Fibroblast of skin of right quadriceps (primary cell): ENCODE measurements at places on chromosomes 11 and 22.

DNA sequence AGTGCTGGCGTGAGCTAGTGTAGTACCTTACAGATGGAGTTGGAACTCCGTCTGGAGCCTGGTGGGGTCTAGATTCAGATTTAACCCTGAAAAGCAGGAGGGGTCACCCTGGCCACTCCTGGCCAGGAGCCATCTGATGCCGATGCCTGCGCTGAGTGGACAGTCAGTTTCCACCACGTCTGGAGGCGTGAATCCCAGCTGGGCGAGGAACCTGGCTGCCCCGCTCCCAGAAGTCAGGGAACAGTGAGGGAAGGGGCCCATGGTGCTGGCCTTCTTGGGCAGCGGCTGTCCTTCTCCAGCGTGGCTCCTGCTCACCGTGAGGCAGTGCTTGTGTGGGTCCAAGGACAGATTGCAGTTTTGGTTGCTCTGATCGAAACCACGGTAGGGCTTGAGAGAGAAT is 76.3 kb downstream of the PARVB start:
- no peak for DNase-seq

GRCh38 chr11:662689-663274 is 25.7 kb downstream of the DRD4 start:
- peak; percentile 17 for DNase-seq

DNA sequence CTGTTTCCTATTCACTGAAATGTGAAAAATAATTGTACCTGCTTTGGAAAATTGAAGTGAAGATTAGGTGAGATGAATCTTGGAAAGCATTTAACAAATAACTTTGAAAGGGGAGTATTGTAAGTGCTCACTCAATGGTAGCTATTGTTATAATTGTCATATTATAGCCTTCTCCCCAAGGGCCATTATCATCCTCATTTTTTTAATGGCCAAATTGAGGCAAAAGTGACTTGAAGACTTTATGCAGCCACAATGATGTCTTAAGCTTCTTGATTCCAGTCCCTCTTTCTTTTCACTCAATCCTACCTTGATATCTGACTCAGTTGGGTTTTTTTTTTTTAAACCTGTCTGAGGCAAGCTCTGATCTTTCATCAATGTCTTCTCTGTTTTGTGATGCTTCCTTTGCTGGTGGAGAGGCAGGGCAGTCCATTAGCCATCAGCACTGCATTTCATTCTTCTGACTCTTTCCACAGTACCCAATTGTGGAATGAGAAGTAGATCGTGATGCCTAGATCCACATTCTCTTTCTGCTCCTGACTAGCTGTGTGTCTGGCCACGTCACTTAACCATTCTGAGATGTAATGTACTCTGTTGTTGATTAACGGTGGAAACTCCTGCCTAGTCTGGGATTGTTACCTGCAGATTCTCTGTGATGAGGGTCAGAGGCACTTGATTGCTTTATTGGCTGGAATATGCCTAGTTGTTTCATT is 101.4 kb downstream of the DBX1 start:
- DNase-seq, result no peak

DNA sequence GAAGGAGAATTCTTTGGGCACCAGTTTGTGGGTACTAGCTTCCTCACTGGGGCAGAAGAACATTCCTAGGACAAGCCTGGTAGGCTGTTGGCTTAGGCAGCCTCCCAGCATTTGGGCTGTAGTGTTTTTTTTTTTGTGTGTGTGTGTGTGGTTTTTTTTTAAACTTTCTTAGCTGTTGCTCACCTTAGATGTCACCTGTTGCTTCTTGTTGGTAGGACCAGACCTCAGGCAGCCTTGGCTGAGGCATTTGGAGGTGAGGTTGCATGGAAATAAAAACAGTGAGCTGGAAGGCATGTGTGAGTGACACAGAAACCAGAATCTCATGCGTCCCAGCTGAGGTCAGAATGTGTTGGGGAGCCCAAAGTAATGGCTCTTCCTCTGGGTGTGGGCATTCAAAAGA is 21.3 kb downstream of the AMPD3 start:
- DNase-seq, result no peak

GRCh38 chr11:62926680-62927455 is 5.7 kb upstream of the CHRM1 start:
- DNase-seq, result no peak

DNA sequence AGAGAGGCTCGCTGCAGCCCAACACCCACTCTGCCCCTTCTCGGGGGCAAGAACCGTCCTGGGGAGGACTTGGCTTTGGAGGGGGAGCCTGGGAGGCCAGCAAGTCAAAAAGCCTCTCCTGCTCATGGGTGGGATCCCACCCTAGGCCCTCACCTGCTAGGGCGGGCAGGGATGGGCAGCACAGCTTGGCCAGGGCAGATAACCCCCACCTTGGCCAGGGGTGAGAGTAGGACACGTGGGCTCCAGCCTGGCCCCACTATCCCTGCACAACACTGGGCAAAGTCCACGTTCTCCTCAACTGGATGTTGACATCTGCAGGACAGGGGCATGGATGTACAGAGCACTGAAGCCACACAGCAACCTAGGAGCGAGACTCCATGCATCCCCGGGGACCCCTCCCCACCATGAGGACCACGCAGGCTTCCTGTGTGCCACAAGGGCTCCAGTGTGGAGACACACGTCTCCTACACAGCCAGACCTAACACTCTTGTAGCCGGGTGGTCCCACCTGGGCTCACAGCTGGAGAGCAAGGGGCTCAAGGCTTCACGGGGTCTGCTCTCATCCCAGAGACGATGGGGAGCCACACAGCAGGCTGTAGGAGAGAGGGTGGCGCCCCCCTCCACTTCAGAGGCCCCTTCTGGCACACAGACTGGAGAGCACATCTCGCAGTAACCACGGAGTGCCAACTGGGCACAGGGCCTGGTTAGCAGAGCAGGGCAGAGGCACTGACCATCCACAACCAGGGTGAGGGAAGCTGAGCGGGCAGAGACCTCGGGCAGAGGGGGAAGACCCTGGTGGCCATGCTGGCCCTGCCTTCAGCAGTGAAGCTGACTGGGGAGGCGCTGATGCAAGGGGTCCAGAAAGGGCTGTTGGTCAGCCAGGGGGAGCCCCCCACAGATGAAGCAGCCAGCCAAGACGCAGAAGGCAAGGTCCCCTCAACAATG is 171.1 kb downstream of the CRYBB2 start:
- DNase-seq, result no peak

DNA sequence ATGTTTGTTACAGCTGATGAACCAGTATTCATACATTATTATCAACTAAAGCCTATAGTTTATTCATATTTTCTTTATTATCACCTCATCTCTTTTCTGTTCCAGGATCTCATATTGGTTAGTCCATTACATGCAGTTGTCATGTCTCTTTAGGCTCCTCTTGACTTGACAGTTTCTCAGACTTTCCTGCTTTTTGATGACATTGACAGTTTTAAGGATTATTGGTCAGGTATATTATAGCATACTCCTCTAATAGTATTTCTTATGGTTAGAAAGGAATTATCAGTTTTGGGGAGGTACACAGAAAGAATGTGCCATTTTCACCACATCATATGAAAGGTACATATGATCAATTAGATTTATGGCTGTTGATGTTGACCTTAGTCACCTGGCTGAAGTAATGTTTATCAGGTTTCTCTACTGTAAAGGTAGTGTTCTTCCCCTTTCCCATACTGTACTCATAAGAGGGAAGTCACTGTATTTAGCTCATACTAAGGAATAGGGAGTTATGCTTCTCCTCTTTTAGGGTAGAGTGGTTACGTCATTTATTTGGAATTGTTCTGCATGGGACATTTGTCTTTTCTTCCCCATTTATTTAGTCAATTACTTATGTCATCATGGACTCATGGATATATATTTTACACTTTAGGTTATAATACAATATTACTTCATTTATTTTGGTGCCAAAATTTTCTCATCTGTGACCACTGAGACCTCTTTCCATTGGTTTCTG is 9.4 kb upstream of the ANO3 start:
- DNase-seq, result no peak

DNA sequence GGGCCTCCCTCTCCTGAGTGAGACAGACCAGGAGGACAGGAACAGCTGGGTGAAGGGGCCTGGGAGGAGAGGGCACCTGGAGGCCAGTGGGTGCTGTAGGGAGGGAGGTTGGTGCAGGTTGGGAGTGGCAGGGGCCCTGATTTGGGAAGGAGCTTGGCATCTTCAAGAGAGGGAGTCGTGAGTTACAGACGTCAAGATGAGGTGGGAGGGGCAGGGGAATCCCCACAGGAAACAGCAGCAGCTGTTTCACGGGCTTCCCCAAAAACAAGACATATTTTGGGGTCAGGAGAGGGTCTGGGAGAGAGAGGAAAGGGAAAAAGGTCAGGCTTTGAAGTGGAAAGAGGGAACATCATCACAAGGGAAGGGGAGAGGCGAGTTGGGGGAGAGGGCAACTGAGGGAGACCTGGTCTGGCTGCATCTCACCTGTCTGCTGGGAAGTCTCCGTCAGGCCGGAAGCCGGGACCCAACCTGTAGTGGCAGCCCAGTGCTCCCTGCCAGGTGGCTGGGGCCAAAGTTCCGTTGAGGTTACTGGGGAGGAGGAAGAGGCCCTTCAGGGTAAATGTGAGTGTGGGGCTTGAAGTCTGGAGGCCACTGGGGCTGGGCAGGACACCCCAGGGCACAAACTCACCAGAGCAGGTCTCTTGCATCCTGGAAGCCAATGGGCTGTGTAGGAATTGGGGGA is 4.4 kb downstream of the NAALADL1 start:
- DNase-seq, result no peak

DNA sequence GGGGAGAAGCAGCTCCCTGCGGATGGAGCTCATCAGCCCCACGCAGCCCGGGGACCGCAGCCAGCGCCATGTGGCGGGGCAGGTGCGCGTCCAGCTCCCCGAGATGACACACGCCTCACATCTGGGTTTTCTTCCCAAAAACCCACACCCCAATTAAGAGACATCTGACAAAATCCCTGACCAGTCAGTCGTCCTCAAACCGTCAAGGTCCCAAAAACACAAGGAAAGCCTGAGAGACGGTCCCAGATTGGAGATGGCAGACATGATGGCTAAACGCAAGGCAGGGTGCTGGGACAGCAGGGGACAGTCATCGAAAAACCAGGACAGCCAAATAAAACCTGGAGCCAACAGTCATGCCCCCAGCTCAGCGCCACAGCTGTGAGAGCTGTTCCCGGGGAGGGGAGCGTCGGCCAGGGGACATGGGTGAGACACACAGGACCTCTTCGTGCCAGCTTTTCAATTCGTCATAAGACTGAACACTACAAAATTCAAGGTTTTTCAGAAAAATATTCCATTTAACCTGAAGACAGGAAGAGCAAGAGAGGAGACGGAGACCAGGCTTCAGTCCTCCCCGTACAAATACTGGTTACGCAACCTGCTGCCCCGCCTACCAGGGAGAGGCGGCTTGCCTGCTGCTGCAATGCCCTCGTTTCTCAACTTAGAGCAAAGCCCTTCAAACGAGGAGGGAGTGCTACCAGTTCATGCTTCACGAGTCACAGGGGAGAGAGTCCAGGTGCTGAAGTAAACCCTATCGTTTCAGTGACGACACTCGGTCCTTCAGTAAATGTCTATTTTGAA is 10.5 kb downstream of the TOLLIP start:
- peak; percentile 53 for DNase-seq

DNA sequence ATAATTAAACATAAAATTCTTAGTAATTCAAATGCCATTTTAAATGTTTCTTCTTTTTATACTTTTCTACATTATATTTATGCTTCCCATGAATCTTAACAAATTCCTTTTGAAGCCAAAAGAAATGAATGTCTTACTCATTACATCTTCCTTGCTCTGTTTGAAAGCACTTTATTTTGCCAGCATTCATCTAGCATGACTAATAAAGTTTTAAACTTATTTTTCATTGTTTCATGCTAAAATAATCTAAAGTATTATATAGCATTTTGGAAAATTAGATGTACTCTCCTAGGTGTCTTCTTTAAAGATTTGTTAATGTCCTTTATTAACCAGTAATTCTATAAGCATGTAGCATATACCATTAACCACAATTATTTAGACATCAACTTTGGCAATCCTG is 9.7 kb upstream of the PIWIL4 start:
- peak; percentile 59 for DNase-seq

GRCh38 chr11:66315921-66316811 is 678 bp downstream of the CD248 start:
- no peak for DNase-seq

- peak; percentile 24 for DNase-seq
These were observed 9.7 kb downstream of the TUB start for GRCh38 chr11:8090756-8091155.

- DNase-seq, result no peak
These were observed 15.3 kb upstream of the APOL6 start for GRCh38 chr22:35632935-35633334.

- peak; percentile 48 for DNase-seq
These were observed 38.0 kb upstream of the TBCEL start for GRCh38 chr11:120985718-120986569.
